ENCODE measurements at places on chromosomes 1 and 21.
A peak's percentile ranks its signal among the peaks of the same experiment; 100 is the strongest.

- DNase-seq: peak; percentile 71
Observed at GRCh38 chr1:206579747-206580437, 32.4 kb downstream of the EIF2D start.

GRCh38 chr1:5601516-5601915, 390.7 kb downstream of the NPHP4 start:
- DNase-seq: no peak

GRCh38 chr1:53316766-53317581, 10.9 kb downstream of the LRP8 start:
- DNase-seq: no peak

GRCh38 chr21:46606427-46606813, 1.5 kb upstream of the S100B start:
- DNase-seq: no peak

DNA sequence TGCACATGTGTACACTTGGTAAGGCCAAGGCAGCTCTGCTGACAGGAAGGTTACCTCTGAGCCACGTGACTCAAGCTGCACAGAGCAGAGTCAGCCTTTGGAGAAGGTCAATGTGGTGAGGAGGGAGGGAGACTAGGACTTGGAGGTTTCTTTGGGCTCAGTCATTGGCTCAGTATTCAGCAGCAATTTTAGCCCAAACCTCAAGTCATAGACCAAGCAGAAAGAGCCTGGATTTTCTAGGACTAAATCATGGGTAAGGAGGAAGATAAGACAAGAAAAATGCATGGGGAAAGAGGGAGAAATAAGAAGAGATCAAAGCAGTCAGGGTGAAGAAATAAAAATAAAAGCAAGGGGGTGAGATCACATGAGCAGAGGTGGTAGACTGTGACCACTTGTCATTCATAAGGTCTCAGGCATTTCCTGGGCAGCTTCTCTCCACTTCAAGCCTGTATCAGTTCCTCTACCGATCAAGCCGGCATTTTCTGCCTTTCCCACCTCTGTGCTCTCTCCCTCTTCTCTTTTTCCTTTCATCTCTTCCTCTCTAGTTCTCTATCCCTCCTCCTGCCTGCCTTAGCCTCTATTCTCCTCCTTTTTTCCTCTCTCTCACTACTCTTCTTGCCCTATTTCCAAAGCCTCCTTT, 51.7 kb upstream of the DUSP10 start:
- DNase-seq: no peak
